ENCODE measurements at places on chromosomes 12 and 14.
A peak's percentile ranks its signal among the peaks of the same experiment; 100 is the strongest.

DNA sequence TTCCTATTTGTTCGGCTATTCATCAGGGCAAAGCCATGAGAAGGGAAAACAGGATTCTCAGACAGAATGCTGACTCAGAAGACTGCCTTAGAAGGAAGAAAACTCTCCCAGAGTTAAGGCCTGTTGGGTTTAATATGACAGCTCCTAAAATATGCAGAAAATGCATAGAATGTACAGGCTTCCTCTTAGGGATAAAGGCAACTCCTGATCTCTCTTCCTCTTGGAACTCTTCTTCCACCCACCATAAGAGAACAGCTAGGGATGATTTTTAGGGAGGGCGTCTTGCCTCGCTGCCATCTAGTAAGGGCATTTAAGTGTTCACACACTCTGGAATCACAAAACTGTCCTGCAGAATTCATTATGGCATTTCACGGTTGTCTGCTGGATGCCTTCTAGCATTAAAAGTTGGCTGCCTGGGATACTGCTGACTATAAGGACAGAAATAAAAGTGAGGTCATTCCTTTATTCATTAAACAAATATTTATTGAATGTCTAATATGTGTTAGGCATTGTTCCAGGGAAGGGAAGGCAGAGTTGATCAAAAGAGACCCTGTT is 73.7 kb downstream of the DCAF5 start:
- DNase-seq: no peak

DNA sequence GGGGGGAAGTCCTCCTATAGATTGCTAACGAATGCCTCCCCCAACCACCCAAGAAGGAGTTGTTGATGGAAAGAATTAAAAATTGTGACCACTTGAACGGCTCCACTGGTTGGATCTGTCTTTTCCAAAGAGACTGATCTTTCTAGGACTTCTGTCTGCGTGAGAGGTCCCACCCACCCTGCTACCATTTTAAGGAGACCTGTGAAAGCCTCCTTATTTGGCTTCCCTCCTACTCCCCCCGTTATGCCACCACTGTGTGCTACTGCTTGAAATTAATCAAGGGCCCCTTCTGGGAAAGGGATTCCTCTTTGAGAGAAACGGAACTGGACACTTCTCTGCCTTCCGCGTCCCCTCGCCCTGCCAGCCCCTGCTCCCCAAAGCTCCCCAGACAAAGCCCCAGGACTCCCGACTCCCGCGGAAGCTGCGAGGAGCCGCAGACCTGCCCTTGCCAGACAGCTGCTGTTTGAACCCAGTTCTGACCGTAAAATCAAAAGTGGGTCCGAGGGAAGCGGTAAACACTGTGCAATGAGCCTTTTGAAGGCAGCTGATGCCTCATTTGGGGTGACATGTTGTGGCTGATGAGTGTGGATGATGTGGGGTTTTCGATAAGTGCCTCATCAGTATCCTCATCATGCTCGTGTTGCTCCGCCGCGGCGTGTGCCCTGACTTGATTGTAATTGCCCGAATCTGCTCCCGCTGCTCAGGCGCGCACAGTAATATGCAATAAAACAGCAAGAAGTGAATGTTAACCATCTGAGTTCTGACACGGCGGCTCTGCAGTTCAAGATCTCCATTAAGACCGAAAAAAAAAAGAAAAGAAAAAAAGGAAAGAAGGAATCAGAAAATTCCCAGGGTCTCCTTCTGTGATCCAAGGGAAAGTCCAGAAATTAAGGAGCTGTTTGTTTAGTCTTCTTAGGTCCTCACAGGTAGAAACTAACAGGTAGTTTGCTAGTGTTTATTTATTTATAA is 48.2 kb downstream of the MBIP start:
- DNase-seq: peak; percentile 18

- no peak for DNase-seq
Observed at GRCh38 chr12:118925826-118926225, 55.5 kb upstream of the SRRM4 start.

DNA sequence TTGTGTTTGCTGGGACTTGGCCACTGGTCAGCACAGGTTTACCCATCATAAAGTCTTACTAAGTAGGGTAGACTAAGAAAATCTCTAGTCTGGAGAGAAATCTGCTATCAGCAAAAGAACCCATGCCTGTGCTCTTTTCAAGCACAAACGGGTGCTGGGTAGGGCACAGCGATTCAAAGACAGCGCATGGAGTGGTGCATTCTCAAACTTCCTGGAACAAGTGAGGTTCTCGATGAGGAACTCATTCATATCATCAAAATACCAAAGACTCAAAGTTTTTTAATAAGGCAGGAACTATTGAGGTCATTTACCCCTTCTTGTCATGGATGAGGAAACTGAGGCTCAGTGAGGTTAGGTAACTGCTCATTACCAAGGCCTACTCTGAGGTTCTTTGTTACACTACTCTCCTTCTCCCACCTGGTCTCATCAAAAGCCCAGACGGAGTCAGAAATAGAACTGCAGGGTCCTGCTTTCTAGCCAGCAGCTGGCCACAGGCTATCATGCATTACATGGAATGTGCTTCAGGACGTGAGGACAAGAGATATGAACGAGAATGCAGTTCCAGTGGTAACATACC is 390.3 kb downstream of the ZFP36L1 start:
- no peak for DNase-seq

DNA sequence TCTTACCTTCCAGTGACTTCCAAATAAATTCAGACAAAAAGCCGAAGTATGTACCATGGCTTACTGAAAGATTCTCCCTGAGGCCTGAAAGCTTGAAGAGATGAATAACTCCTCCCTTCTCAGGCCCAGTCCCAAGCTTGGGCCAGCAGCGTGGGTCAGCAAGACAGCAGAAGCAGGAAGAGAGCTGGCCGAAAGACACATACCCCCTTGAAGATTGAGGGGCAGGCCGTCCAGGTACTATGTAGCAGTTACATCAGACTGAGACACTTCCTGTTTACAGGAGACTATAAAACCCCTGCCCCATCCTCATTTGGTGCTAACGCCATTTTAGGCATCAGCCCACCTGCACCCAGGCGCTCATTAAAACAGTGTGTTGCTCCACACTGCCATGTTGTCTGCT is 15.0 kb downstream of the NDUFA12 start:
- DNase-seq: no peak

DNA sequence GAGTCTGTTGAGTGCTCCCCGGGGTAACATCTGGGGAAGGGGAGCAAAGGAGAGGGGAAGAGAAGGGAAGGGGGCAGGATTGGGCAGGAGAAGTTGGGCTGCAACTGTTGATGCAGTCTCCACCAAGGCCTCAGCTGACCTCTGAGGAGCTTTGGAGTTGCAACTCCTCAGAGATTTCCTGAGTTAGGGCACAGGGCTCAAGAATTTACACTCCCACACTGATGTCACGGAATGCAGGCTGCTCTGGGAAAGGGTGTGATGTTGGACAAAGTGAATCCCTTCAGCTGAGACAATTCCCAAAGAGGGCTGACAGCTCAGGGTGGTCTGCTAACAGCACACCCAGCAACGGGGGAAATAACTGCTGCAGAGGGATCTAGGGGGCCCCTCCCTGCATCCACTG is 295.6 kb downstream of the PCNX1 start:
- no peak for DNase-seq

DNA sequence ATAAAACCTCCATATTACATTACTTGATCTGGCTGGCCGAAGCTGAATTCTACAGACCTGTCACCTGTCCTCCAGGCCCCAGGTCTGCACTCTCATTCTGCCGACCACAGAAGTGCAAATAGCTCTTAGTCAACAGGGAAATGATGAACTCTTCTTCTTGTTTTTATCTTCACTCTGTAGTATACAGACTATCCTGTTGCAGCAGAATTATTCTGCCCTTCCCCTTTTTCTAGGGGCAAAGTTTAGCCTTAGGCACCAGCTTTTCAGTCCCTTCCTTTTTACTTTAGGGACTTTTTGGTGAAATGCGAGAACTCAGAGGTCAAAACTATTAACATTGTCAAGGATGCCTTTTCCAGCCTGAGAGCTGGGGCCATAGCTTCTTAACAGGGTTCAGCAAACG is 229.6 kb upstream of the EGLN3 start:
- DNase-seq: no peak

GRCh38 chr14:106613256-106613655 is 1086.9 kb downstream of the TMEM121 start:
- DNase-seq: no peak

GRCh38 chr14:77158175-77158881 is 16.7 kb upstream of the ZDHHC22 start:
- no peak for DNase-seq

DNA sequence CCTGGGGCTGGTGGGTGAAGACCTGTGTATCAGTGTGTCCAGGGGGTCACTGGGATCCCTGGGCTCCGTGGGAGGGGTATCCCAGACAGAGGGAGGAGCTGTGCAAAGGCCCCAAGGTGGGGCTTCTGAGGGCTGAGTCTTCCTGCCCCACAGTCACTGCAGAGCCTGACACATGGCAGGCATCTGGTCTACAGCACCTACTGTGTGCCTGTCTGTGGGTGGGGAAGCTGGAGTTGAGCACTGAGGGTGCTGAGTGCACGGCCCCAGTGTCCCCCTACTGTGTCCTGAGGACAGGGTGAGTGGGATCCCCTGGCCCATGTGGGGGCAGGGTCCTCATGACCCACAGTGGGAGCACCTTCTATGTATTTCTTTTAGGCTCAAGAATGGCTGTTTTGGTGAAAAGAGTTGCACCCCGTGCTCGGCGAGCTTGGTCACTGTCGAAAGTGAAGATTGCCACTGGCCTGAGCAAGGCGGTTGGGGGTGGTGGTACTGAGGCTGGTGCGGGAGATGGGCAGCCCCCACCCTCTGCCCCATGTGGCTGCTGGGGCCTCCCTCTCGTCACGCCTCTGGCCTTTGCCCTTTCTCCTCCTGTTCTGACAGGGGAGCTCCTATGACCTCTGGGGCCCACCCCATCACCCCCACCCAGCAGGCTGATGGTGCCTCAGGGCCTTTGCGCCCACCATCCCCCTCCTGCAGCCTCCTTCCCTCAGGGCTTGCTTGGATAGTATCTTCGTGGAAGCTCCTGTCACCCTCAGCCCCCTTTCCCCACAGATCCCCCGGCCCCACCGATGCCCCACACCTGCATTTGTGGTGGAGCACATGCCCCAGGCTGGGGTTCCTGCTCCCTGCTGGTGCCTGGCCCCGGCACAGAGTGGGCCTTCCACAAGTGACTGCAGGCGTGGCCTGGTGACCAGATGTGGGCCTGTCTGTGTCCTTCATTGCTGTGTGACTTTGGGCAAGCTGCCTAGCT is 55.8 kb downstream of the BEGAIN start:
- DNase-seq: no peak

DNA sequence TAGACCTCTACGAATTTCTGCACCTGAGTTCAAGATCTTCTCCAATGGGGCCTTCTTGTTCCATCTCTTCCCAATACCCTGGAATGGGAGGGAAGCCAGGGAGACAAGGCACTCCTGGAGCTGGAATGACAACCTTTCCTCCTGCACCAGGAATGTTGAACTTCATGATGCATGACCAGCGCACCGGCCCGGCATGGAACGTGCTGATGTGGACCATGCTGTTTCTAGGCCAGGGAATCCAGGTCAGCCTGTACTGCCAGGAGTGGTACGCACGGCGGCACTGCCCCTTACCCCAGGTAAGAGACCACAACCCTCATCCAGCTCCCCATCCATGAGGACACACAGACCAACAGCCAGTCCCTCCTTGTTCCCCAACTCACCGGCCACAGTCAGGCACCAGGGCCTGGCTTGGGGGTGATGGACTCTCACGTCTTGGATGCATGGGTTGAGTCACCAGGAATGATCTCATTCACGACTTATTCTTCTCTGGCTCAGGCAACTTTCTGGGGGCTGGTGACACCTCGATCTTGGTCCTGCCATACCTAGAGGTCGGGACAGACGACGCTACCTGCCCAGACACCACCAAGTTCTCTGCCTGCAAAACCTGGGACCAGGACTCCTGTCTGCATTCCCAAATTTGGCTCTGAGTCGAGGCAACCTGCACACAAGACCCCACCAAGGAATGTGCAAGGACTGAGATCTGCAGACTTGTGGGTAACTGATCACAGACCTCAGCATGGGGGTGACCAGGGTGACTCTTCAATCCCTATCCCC is 20.5 kb downstream of the SOAT2 start:
- no peak for DNase-seq

DNA sequence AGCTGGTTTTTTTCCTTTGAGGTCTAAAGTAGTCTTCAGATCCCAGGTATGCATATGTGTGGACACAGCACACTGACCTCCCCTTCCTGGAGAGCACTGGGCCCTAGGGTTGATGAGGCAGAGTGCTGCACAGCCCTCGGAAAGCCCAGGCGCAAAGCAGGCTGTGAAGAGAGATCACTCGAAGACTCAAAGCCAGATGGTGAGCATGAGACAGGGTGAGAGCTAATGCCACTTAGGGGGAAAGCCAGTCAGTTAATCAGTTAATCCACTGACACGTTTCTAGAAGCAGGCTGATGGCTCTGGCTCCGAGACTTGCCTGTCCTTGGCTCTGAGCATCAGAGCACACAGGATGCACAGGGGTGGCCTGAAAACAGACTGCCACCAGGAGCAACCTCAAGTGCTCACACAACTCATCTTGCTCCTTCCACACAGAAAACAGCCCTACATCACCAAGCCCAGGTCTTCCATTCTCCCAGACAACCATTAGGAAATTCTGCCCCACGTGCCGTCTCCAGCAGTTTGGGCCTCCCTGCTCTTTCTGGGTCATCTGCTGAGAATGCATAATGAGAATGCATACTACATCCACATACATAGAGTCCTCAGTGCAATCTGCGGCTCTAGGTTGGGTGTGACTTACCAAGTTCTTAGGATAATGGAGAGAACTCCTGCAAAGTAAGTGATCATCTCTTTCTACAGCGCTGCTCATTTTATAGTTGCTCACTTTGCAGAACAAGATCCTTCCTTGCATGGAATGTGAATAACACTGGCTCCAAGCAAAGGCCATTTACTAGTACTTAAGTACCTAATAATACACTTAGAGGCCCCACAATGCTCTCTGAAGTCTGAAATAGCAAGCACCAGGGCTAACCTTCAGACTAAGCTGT is 12.0 kb downstream of the AQP6 start:
- DNase-seq: no peak

DNA sequence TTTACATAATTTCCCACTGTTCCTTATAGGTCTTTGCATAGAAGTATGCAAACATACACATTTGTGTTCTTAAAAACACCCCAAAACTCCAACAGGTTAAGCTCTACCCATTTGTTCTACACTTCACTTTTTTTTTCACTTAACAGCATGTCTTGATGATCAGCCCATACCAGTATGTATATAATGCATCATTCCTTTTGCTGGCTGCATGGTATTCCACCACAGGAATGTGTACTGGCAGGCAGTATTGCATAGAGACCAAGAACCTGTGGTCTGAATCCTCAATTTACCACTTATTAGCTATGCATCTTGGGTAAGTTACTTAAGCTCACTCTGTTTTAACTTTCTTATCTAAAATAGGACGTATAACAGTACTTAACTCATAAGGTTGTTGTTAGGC is 65.5 kb downstream of the SAMD4A start:
- DNase-seq: no peak

GRCh38 chr14:102508774-102509745 is 516 bp downstream of the ANKRD9 start:
- peak; percentile 33 for DNase-seq

- DNase-seq: no peak
Observed at GRCh38 chr12:114729731-114730130, 45.8 kb upstream of the TBX3 start.
